Naive thymus-derived CD8-positive, alpha-beta T cell (primary cell): ENCODE measurements at places on chromosomes 1 and 21.
A peak's percentile ranks its signal among the peaks of the same experiment; 100 is the strongest.

DNA sequence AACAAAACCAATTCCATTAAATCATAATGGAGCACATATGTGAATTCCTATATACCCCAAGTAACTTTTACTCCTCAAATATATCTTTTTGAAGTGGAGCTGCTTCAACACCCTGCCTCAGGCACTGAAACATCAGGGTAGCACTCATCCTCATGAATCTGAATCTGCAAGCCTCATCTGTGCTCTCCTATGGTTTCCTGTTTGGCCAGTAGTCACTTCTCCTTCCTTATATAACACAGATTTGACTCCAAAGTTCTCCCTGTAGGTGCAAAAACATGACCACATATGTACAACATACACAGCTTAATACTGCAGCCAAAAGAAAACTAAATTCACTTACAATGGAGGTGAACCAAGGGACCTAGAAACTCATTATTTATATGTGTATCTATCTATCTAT lies 7.2 kb downstream of the TRIT1 start:
- DNase-seq, result no peak

DNA sequence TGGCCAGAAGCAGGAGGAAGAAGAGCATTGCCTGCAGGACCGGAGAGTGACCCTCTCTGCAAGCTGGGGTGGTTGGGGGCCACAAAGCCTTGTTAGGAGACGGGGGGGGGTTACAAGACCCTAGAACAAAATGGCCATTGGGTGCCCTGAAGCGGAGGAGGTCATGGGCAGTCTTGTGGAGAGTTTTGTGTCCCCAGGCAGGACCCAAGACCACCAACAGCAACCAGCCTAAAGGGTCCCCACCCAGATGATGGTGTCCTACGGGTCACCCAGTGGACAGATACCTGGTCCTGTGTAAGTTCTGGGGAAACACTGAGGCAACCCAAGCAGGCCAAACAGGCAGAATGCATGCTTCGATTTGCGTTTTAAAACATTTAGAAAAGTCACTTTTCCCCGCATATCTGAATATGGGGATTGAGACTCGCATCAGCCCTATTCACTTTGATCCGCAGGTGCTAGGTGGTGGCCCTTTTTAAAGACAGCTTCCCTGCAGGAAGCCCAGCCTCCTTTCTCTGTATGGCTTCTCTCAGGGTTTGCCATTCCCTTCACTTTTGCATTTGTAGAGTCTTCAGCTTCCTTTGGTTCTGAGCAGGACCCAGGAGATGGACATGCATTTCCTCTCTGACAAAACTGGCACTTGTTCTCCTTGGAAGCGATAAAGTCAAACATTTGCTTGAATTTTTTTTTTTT lies 21.1 kb downstream of the GNG4 start:
- no peak for DNase-seq

DNA sequence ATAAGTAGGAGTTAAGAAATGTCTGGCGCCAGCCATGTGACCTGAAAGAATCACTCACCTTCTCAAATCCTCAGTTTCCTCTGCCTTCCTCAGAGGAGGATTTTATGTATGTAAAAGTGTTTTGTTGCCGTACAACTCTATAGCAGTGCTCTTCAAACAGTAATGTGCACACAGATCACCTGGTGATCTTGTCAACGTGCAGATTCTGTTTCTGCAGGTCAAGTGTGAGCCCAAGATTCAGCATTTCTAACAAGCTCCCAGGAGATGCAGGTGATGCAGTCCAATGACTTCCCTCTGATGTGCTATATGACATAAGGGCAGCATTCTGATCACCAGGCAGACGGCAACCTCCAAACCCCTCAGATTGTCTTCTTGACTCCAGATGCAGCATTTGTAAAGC lies 83.7 kb downstream of the CDC7 start:
- DNase-seq, result no peak

- no peak for DNase-seq
These were observed 112.2 kb downstream of the DHRS3 start for GRCh38 chr1:12505639-12506280.

GRCh38 chr1:204357551-204358490 lies 1.9 kb downstream of the PLEKHA6 start:
- no peak for DNase-seq

GRCh38 chr1:55213885-55214211 lies 1.3 kb downstream of the USP24 start:
- DNase-seq, result peak; percentile 20

DNA sequence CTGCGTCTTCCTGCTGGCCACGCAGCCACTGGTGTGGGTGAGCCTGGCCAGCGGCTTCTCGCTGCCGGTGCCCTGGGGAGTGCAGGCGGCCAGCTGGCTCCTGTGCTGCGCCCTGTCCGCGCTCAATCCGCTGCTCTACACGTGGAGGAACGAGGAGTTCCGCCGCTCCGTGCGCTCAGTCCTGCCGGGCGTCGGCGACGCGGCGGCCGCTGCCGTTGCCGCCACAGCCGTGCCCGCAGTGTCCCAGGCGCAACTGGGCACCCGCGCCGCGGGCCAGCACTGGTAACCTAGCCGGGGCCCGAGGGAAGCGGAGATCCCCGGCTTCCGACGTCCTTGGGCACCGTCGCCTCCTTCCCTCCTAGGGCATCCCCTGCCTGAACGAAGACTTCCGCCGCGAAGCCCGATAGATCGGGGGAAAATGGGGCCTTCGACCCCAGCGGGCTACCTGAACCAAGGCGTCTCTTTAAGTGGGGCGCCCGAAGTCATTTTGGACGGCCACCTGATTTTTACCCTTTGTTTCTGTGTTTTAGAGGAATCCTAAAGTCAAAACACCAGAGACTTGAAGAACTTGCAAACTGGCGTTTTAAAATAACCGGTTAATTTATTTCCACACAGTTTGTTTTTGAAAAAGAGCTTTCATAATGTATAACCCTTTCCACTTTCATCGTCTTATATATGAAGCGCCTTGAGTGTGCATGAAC lies 2.0 kb downstream of the GPR88 start:
- peak; percentile 21 for DNase-seq

DNA sequence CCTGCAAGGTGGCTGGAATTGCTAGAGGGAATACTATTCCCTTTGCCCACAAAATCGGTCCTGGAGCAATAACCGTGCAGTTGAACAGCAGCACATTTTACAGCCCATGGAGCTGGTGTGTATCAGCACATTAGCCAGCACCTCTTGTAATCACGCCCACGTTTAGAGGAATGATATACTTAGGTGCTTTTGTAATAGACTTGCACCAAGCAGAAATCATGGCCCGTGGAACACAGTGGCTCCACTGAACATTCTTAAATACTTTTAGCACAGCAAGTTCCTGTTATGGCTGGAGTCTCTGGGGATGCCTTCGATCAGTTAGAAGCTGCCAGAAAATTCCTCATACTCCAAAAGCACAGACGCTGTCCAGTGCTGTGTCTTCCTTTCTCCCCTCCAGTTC lies 218.1 kb upstream of the FAM78B start:
- DNase-seq, result no peak

- no peak for DNase-seq
These were observed 44.4 kb upstream of the KIRREL1 start for GRCh38 chr1:157949074-157949354.

- no peak for DNase-seq
These were observed 81.7 kb downstream of the AXDND1 start for GRCh38 chr1:179447489-179447888.

DNA sequence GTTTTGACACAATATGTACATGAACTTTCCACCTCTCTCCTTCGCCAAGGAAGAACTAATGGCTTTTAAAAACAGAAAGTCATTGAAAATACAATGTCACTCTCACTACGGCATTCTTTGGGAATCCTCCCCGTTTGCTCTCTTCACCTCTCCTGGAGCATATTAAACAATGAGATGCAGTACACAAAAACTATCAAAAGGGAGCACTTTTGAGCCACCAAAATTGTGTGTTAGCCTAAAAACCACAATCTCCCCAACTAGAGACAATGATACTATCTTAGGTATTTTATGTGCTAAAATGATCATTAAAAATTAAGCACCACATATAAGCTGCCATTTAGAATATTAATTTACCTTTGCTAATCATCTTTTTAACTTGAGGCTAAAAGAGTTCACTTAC lies 425.5 kb downstream of the KCTD3 start:
- DNase-seq, result no peak

DNA sequence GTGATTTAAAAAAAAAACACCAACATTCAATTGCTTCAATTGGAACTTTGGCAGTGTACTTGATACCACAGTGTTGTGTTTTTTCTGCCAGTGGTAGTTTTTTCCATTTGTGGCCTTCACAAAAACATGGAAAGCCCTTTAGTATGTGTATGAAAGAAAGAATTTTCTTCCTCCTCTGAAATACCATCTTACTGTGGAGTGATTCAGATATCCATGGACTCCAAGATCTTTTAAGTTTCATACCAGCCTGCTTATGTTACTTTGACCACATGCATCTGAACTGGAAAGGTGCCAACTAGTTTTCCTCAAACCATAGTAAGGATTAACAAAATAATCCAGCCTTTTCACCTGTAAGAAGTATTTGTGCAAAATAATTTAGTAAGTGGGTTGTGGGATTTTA lies 3.4 kb downstream of the PPP2R5A start:
- DNase-seq, result no peak

DNA sequence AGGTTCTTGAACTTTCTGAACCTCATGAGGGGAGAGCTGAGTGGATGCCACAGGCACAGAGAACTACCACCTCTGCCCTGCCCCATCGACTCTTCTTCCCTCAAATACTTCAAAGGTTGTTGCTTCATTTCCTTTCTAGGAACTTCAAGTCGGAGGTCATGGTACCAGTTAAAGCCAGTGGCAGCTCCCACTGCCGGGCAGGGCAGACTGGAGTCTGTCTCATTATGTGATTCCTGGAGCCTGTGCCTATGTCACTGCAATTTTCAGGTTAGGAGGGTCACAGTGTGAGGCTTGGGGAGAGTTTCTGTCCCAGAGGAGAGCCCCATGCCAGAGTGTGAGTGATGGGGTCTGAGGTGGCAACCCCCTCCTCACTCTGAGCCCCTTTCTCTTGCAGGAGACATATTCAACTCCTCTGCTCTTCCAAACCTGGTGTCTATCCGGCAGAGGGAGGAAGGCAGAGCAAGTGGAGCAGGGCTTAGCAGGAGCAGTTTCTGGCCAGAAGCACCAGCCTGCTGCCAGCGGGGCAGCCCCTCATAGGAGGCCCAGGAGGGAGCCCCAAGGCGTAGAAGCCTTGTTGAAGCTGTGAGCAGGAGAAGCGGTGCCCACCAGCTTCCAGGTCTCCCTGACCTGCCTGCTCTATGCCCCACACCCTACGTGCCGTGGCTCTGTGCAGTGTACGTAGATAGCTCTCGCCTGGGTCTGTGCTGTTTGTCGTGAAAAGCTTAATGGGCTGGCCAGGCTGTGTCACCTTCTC lies 29.3 kb downstream of the CAMK1G start:
- no peak for DNase-seq

DNA sequence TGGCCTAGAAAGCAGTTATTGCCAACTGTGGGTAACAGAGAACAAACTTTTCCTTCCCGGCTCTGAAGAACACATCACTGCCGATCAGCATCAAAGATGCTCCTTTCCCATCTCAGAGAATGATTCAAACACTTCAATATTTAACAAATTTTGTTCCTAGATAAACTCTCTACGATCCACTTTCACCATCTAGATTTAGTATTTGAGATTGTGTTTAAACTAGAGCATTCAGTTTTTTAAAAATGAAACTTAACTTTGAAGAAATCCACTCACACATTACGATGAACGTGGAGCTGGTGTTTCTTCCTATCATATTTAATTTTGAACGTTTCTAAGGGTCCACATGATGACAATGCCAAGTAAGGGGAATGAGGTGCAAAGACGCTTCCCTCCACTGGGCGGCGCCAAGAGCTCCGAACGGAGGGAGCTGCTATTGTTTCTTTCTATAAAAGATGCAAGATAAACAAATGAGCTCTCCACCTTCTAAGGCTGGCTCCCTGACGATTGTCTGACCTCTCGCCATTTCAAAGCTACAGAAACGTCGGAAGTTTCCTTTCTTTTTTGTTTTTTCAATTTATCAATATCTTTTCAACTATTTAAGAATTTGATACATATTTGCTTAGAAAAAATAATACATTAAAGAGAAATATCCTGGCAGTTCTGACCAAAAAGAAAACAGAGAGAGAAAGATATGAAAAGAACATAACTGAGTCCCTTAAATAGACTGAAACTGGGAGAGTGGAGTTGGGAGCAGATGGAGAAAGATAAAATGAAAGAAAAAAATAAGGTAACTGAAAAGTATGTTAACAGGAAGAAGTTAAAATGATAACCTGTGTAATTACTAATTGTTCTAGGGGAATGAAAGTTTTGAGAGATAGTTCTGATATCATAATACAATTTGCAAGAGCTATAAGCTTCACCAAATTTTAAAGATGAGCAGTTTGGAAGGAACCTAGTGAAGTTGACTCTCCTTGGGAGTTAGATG lies 4.4 kb upstream of the BARHL2 start:
- no peak for DNase-seq

DNA sequence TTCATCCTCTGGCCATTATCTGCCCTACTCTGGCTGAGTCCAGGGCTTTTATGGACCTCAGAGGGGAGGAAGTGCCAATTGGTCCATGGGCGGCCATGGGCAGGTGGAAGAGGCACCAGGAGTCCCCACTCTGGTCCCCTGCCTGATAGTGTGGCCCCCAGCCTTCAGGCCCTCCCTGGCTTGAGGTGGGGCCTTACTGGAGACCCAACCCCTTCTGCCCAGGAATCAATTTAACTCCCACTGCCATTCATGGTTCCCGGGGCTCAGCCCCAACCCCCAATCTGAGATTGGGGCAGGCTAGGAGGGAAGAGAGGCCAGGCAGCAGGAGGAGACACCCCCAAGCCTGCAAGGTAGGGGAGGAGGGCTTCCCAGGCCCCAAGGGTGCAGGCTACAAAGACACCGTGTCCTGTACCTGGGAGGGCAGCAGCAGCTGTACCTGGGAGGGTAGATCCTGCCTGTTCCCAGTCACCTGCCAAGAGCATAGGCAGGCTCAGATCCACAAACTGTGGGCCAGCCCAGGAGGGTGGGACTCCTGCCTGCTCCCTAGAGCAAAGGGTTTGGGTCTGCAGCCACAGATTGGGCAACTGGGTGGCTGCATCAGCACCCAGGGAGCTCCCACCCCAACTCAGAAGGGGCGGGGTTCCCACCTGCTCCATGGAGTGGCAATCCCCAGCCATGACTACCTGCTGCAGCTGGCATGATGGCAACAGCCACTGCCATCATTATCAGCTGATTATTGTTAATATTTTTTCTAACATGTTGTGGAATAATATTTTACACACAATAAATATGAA lies 1044.1 kb upstream of the B3GALT2 start:
- no peak for DNase-seq

- DNase-seq, result no peak
These were observed 184.7 kb upstream of the CACYBP start for GRCh38 chr1:174815036-174815435.

GRCh38 chr1:29984862-29985605 lies 738.4 kb downstream of the MATN1 start:
- no peak for DNase-seq
